ENCODE measurements at places on chromosomes 4 and X.

- DNase-seq, result no peak
Measured at GRCh38 chrX:48813644-48814043, 11.8 kb downstream of the HDAC6 start.

DNA sequence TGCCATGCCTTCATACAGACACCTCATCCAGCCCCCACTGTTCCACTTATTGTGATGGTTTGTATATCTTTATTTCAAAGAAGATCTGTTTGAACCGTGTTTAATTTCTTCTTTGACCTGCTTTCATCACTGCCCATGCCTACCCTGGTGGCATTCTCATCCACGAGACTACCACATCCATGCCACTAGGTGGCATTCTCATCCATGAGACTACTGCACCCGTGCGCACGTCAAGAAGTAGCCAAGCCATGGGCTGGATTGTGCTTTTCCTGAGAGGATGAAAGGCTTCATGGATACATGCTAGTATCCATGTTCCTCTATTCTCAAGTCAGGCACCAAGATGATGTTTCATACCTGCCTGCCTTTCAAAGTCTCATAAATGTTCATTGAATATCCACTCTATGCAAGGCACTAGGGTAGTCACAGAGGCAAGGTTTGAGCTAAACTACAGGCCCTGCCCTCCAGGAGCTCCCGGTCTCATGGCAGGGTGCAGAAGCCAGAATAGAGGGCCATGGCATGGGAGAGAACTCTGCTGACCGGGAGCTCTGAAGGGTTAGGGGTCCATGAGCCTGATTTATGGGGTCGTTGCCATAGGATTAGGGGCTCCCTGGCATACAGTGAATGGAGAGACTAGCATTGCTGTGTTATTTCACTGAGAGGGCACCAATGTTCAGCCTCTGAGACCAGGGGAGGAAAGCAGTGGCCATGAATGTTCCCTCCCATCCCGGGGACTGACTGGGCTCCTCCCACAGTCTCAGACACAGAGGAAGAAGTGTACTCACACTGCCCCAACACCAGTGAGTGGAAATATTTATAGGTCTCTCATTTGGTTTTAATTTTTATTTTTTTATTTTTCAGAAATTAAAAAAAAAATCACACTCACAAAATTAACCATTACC is 24.8 kb upstream of the EOLA2 start:
- no peak for DNase-seq

GRCh38 chr4:17558941-17559708 is 17.9 kb upstream of the LAP3 start:
- DNase-seq, result no peak

- DNase-seq, result no peak
Measured at GRCh38 chr4:2570551-2571222, 34.2 kb downstream of the FAM193A start.

GRCh38 chrX:120614816-120615215 is 10.9 kb downstream of the MCTS1 start:
- DNase-seq, result no peak

DNA sequence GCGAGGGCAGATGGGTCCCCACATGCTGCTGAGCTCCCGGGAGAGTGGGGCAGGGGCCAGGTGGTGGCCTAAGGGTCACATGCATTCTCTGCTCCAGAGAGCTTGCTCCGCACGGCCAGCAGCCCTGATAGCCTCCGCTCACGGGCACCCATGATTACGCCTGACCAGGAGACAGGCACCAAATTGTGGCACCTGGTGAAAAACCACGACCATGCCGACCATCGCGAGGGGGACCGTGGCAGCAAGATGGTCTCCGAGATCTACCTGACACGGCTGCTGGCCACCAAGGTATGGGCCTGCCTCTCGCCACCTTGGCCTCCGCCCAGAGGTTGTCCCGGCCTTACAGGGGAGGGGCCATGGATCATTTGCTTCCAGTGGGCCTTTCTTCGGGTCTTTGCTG is 9.2 kb downstream of the LAGE3 start:
- no peak for DNase-seq

GRCh38 chr4:23747281-23747735 is 142.5 kb downstream of the PPARGC1A start:
- no peak for DNase-seq

GRCh38 chrX:114599911-114600310 is 16.0 kb downstream of the HTR2C start:
- no peak for DNase-seq

GRCh38 chrX:137684591-137684990 is 118.7 kb downstream of the ZIC3 start:
- no peak for DNase-seq
